ENCODE measurements at places on chromosomes 2 and 18.
A peak's percentile ranks its signal among the peaks of the same experiment; 100 is the strongest.

GRCh38 chr2:237102428-237102827 is 16.7 kb downstream of the COPS8 start:
- DNase-seq = no peak

DNA sequence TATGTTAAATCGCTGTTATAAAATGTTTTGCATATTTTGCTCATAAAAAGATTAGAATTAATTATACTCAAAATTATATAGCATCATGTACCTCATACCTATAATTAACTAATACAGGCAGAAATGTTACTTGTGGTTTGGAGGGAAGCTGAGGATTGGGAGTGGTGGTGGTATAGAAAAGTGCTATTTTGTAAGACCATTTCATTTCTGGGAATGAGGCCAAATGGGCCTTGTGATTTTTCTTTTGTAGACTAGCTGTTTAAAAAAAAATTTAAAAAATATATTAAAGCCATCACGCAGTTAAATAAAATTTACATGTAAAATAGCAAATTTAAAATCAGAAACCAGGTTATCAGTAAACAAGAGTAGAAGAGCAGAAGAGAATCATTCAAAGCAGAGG is 560.8 kb upstream of the FAM98A start:
- no peak for DNase-seq

- DNase-seq = no peak
Measured at GRCh38 chr2:18404708-18405107, 155.7 kb downstream of the RDH14 start.

DNA sequence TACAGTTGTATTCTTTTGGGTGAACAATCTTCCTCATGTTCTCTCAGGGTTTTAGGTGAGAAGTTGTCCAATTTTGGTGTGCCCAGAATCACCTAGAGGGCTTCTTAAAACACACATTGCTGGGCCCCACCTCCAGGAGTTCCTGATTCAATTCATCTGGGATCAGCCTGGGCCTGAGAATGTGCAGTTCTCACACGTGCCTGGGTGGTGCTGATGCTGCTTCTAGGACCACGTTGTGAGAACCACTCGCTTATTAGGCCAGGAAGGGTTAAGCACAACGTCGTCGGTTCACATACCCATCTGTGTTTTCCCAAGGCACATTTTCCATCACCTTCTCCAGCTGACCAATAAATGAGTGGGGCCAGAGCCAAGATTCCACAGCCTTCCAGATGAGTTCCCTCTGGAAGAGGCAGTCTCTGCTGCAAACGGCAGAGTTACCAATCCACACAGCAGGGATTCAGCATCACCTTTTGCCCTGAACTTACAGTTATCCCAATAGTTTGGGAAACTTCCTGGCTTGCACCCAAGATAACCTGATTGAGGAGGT is 277.7 kb upstream of the HNRNPA3 start:
- no peak for DNase-seq

DNA sequence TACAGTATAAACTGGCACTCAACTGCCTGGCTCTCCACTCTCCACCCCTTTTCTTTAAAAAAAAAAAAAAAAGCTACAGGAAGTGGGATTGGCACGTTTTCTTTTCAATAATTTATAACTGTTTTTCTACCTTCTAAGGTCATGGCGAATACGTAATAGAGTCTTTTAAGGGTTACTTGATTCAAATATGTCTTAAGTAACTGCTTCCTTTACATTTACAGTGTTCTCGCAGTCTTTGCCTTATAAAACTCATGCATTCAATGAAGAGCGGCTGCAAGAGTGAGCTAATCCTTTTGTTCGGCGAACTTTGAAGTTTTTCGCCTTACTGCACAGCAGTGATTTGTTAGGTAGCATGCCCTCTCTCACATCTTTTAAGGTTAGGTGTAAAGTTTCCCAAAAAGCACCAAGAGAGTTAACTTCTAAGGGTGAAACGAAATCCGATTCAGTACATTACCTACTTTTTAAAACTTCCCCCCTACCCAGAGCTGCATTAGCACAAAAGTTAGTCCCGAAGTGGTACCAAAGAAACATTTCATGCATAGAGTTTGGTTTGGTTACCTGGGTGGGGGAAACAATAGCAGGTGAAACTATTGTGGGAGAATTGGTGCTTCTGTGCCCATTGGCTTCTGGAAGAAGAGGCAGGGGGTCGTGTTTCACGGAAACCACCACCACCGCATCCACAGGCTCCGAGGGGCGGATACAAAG is 2.0 kb downstream of the KCTD1 start:
- DNase-seq = no peak

GRCh38 chr18:45635893-45636509 is 20.7 kb downstream of the SLC14A2 start:
- no peak for DNase-seq

DNA sequence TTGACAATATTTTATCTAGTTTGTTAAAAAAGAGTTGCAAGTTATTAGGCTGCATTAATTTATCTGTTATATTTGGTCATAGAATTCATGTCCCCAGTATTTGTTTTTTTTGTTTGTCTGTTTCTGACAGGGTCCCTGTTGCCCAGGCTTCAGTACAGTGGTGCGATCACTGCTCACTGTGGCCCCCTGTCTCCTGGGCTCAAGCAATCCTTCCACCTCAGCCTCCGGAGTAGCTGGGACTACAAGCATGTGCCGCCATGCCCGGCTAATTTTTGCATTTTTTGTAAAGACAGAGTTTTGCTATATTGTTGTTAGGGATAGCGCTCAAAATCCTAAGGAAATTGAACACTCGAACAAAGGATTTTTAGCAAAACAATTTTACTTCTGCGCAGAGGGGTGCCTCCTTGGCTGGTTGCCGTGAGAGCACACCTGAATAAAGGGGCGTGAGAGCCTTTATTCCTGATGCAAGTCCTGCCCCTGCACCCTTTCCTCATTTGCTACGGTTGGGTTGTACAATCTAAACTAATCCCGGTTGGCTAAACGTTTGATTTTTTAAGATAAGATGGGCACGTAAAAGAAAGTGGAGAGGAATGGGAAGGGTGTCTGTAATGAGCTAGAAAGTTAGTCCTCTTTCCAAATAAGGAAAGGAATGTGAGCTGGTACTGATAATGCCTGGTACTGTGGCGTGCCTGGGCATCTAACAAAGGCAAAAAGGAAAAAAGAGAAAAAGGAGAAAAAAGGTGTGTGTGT is 65.5 kb downstream of the COMMD1 start:
- no peak for DNase-seq

GRCh38 chr2:10179422-10179821 is 56.9 kb downstream of the RRM2 start:
- DNase-seq = no peak

DNA sequence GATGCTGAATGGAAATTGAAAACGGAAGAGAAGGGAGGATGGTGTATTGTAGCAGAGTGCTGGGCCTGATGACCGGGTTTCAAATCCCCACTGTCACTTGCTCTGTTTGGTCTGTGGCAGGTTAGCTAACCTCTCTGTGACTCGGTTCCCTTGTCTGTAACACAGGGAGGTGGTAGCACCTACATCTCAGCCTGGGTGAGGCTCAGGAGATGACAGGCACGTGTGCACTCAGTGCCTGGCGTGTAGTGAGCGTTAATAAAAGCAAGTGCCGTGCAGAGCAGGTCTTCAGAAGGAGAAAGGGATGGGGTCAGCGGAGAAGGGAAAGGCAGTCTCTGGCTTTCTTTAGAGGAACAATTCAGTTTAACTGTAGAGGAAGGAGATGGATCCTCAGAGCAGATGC is 125.5 kb upstream of the SMIM21 start:
- DNase-seq = no peak

GRCh38 chr2:173716458-173717052 is 248.6 kb downstream of the SP3 start:
- DNase-seq = no peak

GRCh38 chr2:152822676-152823075 is 104.3 kb downstream of the ARL6IP6 start:
- no peak for DNase-seq

DNA sequence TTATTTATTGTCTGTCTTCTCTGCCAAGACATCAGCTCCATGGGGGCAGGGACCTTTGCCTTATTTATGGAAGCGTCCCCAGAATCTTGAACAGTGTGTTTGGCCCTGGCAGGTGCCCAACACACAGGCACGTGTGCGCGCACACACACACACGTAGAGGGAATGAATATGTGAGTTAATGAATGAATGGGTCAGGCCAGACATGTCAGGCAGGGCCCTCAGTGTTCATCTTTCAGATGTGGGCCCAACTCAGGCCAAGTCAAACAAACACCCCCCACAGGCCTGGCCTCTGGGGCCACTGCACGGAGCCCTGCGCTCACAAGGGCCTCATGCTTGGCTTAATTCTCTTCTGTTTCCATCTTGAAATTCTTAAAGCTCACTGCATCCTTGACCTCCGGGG is 54.1 kb downstream of the DYSF start:
- no peak for DNase-seq

GRCh38 chr2:217794133-217794986 is 208.4 kb downstream of the TNS1 start:
- DNase-seq = no peak

DNA sequence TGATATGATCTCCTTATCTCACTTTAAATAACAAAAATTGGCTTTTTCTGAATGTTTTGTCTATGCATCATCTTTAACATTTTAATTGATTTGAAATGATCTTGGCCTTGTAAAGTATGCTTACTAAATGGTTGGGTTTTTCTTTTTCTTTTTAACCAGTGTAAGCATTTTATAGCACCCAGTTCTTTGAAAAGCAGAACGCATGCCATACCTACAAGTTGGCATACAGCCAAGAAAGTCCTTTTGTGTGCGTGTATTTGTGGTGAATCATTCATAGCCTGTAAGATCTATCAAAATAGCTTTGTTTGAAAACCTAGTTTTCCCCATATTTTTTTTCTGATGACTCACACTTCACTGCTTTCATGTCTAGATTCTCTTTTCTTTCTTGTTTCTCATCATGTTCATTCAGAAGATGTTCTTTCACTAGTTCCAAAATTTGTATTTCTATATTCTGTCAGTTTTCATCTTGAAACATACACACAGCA is 4.1 kb upstream of the VRK2 start:
- DNase-seq = peak; percentile 97

DNA sequence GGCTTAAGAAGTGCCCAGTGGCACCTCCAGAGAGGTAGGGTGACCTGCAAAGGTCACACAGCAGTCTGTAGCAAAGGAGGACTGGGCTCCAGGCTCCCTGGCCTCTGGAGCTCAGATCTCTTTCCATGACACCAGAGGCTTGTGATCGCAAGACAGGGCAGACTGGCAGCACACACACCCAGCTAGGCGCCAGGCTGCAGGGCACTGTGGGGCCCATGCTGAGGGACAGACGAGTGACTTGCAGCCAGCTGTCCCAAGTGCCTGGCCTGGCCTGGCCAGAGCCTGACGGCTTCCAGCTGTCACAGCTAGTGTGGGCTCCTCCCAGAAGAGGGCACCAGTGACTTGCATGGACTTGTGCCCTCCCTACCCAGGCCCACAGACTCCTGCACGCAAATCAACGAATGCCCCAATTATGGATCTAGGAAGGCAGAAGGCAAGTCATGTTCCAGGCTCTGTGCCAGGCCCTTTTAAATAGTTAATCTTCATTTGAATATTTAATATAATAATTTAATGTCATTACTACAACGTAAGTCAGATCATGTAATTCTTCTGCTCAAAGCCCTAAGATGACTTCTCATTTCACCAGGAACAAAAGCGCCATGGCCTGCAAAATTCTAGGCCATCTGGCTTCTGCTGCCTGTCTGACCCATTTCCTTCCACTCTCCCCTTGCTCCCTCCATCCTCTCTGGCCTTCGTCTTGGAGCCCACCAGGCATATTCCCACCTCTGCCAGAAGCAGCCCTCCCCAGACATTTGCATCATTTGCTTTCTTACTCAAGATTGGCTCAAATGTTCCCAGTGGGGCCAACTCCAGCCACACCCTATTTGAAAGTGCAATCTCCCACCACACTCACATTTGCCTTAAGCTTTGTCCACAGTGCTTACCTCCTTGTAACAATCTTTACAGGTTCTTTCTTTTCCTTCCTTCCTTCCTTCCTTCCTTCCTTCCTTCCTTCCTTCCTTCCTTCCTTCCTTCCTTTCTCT is 3.7 kb upstream of the SPEG start:
- DNase-seq = peak; percentile 33

- DNase-seq = no peak
Measured at GRCh38 chr18:5451150-5451549, 92.6 kb downstream of the EPB41L3 start.
